ENCODE measurements at places on chromosomes 3 and 15.

- peak; percentile 93 for DNase-seq
Observed at GRCh38 chr3:125055913-125056745, at the start of gene HEG1. TSS of gene HEG1 (minus strand) at chr3:125055997. CDS start at chr3:125055890, 107 bp downstream.

DNA sequence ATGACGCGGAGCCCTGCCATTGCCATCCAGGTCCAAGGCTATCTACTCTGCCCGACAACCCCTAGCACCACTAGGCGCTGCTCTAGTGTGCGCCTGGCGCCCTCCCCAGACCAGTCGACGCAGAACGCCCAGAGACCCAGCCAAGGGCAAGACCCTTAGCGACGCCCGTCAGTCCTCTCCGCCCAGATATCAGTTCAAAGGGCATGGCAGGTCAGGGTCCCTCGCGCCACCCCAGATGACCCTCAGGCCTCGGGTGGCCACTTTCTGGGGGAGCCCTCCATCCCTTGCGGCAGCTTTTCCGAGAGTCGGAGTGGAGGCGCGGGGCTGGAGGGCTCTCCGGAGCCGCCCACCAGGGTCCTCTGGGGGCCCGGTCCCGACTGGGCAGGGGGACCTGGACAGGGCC is 371 bp upstream of the CLSTN2 start:
- peak; percentile 18 for DNase-seq

DNA sequence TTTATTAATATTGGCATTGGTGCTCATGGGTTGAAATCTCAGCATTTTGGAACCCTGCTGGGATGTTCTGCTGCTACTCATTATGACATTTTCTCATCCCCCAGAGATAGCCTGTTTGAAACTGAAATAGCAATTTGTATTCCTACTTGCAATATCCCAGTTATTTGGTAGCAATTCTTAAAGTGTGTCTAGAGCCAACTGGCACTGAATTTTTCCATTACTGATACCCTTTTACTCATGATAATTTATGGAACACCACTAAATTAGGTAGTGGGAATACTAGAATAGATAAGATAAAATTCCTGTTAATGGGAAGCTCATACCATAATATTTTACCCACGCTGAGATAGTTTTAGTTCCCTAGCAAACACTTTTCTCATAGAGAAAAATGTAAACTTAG is 309.3 kb downstream of the SV2B start:
- no peak for DNase-seq

DNA sequence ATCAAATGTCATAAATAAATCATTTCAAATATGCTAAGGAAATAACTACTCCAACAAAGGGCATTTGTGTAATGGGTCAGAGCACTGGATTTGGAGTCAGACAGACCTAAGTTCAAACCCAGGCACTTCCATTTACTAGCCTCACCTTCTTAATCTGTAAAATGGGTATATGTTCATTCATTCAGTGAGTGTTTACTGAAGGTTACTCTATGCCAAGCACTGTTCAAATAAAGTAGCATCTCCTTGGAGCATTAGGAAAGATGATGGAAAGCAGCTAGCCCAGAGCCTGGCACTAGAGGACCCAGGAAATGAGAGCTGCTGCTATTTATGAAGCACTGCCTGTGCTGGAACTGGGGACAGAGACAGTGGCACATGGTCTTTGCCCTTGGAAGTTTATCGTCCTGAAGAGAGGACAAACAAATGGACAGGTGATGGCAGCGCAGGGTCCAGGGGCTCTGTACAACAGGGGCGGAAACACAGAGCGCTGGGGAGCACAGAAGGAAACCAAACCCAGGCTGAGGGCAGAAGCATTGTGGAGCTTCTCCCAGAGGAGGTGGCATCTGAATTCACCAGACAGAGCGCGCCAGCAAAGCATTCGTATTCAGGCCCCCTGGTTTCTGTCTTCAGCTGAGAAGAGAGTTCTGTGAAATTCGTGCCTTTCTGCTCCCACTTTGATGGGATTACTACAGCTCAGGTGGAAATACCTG is 19.0 kb downstream of the TM4SF4 start:
- no peak for DNase-seq

GRCh38 chr3:9779075-9779593 is 9.4 kb upstream of the CAMK1 start:
- DNase-seq = no peak

GRCh38 chr15:96316953-96317629 is 13.4 kb upstream of the NR2F2 start:
- DNase-seq = no peak

DNA sequence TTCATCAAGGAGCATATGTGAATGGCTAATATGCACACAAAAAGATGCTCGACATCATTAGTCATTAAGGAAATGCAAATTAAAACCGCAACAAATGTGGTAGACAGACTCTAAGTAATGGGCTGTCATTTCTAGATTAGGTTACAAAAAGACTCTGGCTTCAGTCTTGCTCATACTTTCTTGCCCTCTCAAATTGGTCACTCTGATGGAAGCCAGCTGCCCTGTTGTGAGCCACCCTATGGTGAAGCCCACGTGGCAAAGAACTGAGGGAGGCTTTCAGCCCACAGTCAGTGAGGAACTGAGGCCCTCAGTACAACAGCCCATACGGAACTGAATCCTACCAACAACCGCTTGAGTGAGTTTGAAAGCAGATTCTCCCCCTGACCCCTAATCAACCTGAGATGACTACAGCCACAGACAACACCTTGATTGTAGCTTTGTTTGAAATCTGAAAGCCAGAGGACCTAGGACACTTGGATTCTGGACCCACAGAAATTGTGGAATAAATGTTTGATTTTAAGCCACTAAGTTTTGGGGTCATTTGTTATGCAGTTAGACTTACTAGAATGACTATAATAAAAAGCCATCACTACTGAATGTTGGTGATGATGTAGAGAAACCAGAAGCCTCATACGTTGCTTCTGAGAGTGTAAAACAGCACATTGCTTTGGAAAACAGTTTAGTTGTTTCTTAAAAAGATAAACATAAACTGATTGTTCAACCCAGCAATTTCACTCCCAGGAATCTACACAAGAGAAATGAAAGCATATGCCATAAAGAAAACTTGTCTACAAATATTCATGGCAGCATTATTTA is 45.7 kb downstream of the EHHADH start:
- peak; percentile 64 for DNase-seq

- peak; percentile 94 for DNase-seq
Observed at GRCh38 chr3:134846911-134847317, 51.9 kb downstream of the EPHB1 start.

GRCh38 chr3:106208967-106209366 is 340.2 kb upstream of the CBLB start:
- peak; percentile 19 for DNase-seq

- peak; percentile 12 for DNase-seq
Observed at GRCh38 chr15:91970142-91970541, 116.6 kb downstream of the SLCO3A1 start.

DNA sequence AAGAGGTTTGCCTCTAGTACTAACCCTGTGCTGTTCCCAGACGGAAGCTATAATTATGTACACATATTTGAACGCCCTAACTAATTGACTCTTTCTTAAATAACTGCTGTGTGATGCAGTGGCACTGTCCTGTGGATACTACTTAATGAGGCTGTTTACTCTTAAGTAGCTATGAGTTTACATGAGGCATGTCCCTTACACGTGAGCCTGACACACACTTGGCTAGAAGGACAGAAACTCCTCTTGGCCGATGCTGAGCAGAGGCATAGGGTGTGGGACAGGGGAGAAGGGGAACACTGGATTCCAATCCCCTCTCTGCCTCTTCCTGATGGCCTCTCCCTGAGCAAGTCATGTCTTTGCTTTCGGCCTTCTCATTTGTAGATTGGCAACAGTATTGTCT is 21.9 kb downstream of the EHD4 start:
- DNase-seq = no peak

DNA sequence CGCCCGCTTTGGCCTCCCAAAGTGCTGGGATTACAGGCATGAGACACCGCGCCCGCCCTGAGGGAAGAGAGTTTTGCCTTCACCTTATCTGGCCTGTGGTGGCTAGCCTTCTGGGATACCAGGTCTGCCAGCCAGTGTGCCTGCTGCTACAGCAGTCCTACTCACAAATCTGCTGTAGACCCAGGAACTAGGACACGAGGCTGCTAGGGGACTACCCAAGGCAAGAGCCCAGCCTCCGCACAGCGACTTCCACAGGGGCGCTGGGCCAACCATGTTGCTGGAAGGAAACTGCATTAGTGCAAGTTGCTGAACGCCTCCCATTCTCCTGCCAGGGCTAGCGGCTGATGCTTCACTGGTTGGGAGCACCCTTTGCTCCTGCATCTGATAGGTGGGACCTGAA is 53.7 kb downstream of the DHX30 start:
- DNase-seq = no peak

DNA sequence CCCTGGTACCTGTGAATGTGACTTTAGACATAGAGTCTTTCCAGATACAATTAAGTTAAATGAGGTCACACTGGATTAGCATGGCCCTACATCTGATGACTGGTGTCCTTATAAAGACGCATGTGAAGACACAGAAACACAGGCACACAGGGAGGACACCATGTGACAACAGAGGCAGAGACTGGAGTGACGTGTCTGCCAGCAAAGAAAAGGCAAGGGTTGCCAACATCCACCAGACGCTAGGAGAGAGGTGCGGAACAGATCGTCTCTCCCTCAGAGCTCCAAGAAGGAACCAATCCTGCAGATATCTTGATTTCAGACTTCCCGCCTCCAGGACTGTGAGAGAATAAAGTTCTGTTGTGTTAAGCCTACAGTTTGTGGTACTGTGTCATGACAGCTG is 42.8 kb downstream of the CX3CR1 start:
- no peak for DNase-seq

GRCh38 chr3:106204160-106204868 is 335.5 kb upstream of the CBLB start:
- no peak for DNase-seq

DNA sequence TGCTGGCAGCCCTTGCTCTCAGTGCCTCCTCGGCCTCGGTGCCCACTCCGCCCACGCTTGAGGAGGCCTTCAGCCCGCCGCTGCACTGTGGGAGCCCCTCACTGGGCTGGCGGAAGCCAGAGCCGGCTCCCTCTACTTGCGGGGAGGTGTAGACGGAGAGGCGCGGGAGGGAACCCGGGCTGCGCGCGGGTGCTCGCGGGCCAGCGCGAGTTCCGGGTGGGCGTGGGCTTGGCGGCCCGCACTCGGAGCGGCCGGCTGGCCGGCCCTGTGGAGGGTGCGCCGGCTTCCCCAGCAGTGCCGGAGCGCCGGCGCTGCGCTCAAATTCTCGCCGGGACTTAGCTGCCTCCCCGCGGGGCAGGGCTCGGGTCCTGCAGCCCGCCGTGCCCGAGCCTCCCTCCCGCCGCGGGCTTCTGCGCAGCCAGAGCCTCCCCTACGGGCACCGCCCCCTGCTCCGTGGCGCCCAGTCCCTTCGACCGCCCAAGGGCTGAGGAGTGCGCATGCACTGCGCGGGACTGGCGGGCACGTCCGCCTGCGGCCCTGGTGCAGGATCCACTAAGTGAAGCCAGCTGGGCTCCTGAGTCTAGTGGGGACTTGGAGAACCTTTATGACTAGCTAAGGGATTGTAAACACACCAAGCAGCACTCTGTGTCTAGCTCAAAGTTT is 231.5 kb downstream of the EFHB start:
- no peak for DNase-seq

GRCh38 chr15:53437985-53438841 is 321.2 kb downstream of the WDR72 start:
- DNase-seq = no peak

- DNase-seq = no peak
Observed at GRCh38 chr3:132405188-132405587, 12.1 kb upstream of the DNAJC13 start.

- no peak for DNase-seq
Observed at GRCh38 chr3:123367467-123368154, 81.3 kb downstream of the ADCY5 start.

DNA sequence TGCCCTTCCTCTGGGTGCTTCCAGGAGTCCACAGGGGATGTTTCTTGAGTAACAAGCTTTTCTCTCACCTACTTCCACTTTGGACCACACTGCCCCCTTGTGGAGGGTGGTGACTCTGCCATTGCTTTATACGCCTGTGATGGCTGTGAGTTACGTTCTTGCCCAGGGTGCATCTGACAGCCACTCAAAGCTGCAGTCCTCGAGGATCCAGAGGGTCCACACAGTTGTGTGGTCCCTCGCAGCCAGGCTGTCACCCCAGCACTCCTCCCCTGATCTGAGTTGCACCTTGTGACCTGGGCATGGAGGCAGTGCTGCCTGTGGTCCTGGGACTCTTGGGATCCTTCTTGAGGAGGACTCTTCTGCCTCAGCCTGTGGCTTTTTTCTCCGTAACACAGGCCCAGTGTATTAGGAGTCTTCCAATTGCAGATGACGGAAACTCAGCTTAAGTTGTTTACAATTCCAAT is 23.4 kb downstream of the FOXL2 start:
- DNase-seq = peak; percentile 83

GRCh38 chr15:22796079-22796478 is 9.6 kb downstream of the NIPA1 start:
- DNase-seq = no peak

- DNase-seq = no peak
Observed at GRCh38 chr15:98437752-98438151, 210.6 kb upstream of the IGF1R start.

GRCh38 chr15:80798911-80799310 is 19.7 kb downstream of the CEMIP start:
- no peak for DNase-seq

GRCh38 chr15:87478687-87479072 is 777.9 kb downstream of the NTRK3 start:
- DNase-seq = no peak

GRCh38 chr3:142828703-142829305 is 60.1 kb downstream of the PCOLCE2 start:
- peak; percentile 77 for DNase-seq

DNA sequence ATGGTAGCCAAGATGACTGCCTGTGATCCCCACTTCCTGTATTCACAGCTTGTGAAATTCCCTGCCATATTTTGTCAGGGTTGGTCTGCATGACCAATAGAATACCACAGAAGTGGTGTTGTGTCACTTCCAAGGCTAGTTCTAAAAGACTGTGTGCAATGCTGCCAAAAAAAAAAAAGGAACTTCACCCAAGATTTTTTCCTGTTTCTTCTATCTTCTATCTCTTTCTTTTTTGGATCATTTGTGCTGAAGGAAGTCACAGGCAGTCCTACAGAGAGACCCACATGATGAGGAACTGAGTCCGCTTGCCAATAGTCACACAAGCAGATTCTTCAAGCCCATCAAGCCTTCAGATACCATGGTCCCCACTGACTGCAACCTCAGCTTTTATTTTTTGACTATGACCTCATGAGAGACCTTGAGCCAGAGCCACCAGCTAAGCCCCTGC is 18.1 kb upstream of the RAF1 start:
- DNase-seq = peak; percentile 89

- no peak for DNase-seq
Observed at GRCh38 chr15:52799145-52799811, 9.1 kb upstream of the ONECUT1 start.

- DNase-seq = no peak
Observed at GRCh38 chr3:109478614-109479013, 141.3 kb upstream of the DPPA4 start.

GRCh38 chr3:37029516-37030163 is 36.3 kb downstream of the MLH1 start:
- no peak for DNase-seq

DNA sequence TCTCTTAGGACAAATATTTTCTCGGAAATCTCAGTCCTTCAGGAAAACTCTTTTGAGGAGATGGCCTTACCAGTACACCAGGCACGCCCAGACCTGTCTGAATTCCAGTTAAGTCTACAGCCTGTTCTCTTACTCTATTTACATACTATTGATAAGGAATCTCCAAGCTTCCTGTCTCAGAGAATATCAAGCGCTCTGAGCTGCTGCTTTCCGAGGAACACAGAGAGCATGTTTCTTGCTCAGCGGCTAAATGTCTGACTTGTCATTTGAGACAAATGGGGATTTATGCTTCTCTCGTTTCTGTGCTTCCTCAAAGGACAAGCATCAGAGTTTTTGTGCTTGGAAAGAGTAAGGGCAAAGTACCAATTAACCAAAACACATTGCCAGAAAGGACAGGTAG is 112.4 kb upstream of the CCDC54 start:
- DNase-seq = no peak
